Sigmoid colon (tissue), 7 donors: ENCODE measurements at places on chromosomes 12 and 14.

GRCh38 chr12:3175238-3175637 lies 98.1 kb downstream of the TSPAN9 start:
- no peak for DNase-seq

DNA sequence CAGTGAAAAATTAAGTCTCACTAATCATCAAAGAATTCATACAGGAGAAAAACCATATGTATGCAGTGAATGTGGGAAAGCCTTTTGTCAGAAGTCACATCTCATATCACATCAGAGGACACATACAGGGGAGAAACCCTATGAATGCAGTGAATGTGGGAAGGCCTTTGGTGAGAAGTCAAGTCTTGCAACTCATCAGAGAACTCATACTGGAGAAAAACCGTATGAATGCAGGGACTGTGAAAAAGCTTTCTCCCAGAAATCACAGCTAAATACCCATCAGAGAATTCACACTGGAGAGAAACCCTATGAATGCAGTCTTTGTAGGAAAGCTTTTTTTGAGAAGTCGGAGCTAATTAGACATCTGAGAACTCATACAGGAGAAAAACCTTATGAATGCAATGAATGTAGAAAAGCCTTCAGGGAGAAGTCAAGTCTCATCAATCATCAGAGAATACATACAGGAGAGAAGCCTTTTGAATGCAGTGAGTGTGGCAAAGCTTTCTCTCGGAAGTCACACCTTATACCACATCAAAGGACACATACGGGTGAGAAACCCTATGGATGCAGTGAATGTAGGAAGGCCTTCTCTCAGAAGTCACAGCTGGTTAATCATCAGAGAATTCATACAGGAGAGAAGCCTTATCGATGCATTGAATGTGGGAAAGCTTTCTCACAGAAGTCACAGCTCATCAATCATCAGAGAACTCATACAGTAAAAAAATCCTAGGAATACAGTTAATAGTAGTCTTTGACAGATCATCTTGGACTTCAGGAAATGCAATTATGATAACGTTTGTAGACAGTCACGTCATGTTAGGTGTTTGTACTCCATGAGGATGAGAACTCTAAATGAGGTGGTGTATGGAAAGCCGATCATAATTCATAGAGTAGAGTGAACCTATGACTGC lies 21.1 kb downstream of the ZNF84 start:
- no peak for DNase-seq

DNA sequence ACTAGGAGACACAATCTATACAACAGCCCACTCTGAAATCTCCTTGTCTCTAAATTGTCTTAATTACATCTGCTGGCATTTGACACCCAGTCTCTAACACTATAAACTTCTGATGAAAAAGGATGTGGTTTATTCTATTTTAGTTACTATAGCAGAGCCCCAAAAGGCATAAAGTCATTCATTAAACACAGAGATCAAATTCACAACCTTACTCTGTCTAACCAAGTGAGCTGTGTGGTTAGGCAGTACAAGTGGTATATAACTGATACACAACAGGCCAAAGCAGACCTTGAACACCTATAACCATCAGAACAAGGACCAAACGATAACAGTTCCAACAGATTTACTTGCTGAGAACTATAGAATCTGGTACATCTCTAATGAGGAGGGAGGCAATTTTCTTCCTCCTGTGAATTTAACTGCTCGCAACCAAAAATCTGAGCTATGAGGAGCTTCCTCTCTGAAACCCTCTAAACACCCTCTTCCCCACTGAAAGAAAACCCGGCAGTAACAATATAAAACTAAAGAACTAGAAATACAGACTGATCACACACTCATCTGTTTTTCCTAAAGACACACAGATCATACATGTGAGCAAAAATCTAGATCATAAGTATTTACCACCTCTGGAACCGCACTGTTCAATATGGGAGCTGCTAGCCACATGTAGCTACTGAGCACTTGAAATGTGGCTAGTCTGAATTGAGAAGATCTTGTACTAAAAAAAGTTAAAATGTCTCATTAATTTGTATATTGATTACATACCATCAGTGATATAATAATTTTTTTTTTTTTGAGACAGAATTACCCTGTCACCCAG lies 17.7 kb downstream of the SPPL3 start:
- no peak for DNase-seq

DNA sequence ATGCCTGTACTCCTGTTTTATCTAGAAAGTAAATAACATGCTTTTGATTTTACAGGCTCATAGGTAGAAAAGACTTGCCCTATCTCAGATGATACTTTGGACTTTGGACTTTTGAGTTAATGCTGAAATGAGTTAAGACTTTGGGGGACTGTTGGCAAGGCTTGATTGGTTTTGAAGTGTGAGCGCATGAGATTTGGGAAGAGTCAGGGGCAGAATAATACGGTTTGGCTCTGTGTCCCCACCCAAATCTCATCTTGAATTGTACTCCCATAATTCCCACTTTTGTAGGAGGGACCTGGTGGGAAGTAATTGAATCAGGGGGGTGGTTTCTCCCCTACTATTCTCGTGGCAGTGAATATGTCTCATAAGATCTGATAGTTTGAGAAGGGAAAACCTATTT lies 156.2 kb upstream of the GZMB start:
- no peak for DNase-seq

- DNase-seq = no peak
These were observed 15.5 kb downstream of the CDCA4 start for GRCh38 chr14:105005329-105005928.

- DNase-seq = no peak
These were observed 624 bp upstream of the PLEKHD1 start for GRCh38 chr14:69483765-69484443.

DNA sequence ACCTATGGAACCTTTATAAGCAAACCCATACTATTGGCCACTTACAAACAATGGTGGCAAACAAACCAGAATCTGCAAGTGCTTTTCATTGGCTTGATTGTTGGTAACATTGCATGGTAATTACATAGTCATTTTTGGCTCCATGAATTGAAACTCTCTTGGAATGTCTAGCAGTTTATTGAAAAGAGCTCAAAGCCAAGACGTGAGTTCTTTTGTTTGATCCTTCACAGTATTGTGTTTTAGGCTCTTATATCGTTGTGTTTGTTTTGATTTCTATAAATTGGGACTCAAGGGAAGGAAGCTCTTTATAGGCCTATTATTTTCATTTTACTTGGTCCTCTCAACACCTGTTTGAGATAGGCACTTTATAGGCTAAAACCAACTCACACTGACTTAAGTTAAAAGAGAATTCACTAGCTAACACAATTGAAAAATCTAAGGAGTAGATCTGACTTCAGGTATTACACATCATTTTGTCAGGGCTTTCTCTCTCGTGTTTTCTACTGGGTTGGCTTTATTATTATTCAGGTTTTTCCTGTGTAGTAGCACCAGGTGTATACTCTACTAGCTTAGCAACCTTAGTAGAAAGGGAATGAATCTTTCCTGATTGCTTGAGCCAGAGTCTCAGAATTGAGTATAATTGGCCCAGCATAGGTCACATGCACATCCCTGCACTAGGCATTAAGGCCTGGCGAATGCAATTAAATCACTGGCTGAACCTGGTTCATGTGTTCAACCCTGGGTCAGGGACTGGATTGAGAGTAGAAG lies 341.4 kb downstream of the RAD51B start:
- DNase-seq = no peak

- no peak for DNase-seq
These were observed 7.8 kb downstream of the LHX5 start for GRCh38 chr12:113463746-113464451.

DNA sequence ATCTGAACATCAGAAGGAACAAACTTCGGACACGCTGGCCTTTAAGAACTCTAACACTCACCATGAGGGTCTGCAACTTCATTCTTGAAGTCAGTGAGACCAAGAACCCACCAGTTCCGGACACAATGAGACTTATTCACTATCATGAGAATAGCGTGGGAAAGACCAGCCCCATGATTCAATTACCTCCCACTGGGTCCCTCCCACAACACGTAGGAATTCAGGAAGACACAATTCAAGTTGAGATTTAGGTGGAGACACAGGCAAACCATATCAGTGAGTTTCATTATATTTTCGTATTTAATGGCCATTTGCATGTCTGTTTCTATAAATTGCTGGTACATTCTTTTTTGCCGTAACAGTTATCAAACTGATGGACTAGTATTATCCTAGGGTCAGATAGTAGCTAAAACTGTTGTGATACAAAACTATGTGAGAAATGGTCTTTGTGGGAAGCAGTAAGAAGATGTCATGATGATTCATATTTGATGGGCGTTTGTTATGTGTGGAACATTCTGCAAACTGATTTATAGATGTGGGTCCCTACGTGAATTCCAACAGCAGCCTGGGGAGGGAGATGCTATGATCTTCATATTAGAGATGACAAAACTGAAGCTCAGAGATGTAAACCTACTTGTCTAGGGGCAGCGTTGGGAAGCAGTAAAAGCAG lies 282.4 kb upstream of the TMEM132C start:
- DNase-seq = no peak

DNA sequence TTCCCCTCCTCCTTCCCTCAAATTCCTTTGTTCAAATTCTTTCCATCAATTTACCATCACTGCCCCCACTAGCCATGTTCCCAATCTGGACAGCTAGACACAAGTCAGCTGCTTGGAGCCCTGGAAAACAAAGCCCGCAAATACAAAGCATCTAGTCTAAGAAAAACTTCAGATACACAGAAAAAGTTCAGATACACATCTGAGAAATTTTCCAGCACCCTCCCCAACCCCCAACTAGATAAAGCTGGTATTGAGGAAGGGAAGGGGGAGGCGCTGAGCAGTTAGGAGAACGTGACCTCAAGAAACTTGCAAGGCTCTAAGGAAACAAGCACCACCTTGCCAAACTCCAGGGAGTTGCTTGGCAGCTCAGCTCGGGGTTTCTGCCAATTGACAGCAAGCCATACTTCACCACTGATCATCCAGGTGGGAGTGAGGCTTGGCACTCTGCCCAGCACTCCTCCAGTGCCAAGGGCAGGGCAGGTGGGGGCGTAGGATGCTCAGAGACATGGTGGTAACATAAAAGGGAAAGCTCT lies 5.1 kb upstream of the CNIH1 start:
- no peak for DNase-seq

GRCh38 chr12:5661811-5662210 lies 229.9 kb downstream of the NTF3 start:
- no peak for DNase-seq

GRCh38 chr12:77401064-77401769 lies 335.8 kb upstream of the E2F7 start:
- DNase-seq = no peak

GRCh38 chr12:21456291-21456780 lies 18.9 kb downstream of the PYROXD1 start:
- no peak for DNase-seq

- no peak for DNase-seq
These were observed 30.1 kb downstream of the GPR135 start for GRCh38 chr14:59435101-59435500.

GRCh38 chr14:99837822-99838221 lies 44.6 kb downstream of the EML1 start:
- DNase-seq = no peak

DNA sequence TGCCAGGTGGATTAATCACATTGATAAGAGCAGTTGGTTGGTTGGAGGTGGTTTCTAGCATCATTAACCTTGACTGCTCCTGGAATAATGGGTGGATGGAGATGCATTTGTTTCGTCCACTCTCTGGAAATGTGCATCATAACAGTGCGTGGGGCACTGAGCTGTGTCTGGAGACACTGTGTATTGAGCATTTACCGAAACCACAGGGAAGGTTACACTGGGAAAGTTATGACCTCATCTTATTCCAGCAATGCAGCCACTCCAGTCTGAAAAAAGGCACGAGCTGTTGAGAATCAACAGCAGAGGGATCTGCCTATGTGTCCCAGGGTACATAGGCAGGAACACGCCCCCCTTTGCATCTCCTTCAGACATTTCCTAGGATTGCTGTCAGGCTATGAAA lies 27.2 kb downstream of the RNFT2 start:
- no peak for DNase-seq
